Stimulated activated CD8-positive, alpha-beta memory T cell treated with anti-CD3 and anti-CD28 coated beads, Interleukin-7, amount 100 ng/mL, for 1 hour (primary cell): ENCODE measurements at places on chromosomes 1 and 21.
A peak's percentile ranks its signal among the peaks of the same experiment; 100 is the strongest.

DNA sequence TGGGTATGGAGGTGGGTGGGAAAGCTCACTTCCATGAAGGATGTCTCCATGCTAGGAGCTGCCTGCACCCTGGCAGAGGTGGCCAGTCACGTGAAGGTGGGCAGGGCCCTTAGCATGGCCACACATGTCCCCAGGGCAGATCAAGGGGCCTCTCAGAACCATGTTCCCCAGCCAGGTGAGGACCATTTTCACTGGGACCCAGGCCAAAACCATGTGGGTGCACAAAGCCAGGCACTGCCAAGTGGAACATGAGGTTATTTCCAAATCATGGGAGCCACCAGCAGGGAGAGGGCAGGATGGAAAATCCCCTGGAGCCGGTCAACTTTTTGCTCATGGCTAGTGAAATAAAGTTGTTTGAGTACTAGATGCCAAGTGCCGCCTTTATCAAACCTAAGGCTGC, 9.7 kb downstream of the ZNF692 start:
- DNase-seq, result no peak

DNA sequence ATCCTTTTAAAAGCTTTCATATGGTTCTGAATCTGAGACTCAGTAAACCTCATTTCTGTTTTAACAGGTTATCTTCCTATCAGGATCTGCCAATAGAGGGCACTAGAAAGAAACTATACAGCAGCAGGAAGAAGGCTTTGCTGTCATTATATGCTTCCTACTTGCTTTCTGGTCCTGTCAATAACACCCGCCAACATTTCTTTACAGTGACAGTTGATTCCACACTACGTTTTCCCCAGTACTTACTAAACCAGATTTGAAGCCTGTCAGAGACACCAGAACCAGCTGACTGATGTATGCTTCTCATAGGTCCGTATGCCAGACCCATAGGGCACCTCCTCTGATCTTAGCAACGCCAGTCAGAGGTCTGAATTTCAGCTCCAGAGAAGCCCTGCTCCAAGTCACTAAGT, 341.0 kb upstream of the NEGR1 start:
- no peak for DNase-seq

DNA sequence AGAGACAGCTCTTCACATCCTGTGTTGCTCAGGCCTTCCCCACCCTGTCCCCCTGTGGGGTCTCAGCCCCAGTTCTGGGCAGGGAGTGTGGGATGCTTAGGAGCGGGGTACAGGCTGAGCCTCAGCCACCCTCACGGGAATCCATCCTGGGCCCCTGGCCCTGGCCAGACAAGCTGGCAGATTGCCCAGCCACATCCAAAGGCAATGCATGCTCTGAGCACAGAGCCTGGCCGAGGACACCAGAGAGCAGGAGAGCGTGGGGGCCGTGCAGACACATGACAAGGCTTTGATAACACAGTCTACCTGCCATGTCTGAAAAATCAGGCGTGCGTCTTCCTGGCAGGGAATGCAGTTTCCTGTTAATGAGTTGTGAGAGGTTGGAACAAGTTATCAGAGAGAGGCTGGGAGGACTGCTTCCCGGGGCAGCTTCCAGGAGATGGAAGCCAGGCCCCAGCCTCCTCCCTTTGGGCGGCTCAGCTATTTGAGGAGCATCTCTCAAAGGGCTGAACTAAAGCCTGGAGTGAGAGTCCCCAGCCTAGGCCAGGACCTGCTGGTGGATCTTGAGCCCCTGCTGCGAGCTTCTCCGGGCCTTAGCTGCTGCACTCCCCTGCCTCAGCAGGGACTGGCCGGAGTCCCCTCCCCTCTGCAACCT, 72.2 kb upstream of the SELENON start:
- no peak for DNase-seq

DNA sequence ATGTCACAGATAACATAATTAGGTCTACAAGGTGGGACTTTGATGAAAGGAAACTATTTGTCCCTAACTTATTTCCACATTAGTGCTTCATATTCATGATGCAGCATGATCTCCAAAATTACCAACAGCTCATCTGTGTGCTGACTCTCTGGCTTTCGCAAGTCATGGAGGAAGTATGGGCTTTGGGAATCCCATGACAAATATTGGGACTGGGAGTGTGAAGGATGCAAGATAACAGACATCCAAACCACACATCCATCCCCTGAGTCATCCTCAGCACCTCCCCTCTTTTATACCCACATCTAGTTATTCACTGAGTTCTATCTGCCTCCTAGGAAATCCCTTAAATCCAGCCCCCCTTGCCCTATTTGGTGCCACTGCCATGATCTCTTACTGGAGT, 102.8 kb upstream of the COL24A1 start:
- DNase-seq, result no peak

- no peak for DNase-seq
Observed at GRCh38 chr1:46991083-46991923, 32.2 kb upstream of the CYP4X1 start.

GRCh38 chr1:2049718-2050431, at the start of gene PRKCZ:
Gene PRKCZ, plus strand, starts transcription at chr1:2050411. Its CDS starts 220 bp downstream, at chr1:2050631.
- peak; percentile 90 for DNase-seq

DNA sequence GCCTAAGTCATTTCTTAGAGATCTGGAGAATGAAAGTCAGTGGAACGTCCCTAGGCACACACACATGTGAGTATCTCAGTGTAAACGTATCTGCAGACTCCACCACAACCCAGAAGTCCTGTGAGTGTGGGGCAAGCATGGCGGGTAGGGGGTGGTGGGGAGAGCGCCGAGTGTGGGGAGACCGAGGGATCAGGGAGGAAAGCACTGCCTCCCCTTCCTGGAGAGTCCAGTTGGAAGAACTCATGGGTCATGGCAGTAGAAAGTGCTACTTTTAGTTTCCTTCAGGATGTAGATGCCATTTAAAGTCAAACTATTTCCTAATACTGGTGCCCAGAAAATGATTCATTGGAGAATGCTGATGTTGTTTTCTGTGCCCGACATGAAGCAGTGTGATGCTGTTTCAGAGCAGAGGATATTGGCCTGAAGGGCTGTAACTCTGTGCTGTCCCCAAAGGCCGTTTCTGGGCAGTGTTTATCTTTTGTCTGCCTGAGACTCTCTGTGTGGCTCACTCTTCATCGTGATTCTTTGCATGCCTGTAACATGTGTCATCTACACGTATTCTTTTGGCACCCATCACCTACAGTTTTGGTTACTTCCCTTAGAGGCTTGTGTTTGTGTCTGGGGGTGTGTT, 45.7 kb upstream of the TSPAN2 start:
- no peak for DNase-seq

DNA sequence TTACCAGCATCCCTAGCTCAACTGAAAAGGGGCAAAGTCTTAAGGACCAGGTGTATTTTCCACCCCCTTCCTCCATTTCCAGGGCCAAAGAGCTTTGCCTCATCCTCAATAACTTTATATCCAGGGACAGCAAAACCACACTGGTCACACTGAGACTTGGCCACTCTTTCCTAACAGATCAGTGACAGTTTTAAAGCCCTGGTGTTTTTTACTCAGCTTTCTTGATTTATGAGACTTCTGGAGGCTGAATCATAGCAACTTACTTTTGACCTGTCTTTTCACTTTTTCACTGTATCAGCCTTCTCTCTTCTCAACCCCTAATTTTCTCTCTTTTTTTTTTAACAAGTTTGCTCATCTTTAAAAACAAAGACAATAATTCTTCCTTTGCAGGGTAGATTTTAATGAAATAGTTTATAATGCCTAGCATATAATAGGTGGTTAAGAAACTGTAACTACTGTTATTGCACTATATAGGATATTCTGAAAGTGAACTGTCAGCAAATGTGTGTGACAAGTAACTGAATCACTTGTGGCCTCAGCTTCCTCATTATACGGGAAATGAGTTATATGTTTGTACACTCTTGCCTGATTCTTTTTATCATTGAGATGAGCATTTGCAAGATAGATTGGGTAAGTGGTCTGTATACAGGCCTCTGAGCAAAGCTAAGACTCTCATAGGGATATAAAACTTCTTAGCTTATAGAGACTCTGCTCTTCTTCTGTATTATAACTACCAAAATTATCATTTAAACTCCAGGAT, 19.7 kb upstream of the DYNLT5 start:
- DNase-seq, result no peak

DNA sequence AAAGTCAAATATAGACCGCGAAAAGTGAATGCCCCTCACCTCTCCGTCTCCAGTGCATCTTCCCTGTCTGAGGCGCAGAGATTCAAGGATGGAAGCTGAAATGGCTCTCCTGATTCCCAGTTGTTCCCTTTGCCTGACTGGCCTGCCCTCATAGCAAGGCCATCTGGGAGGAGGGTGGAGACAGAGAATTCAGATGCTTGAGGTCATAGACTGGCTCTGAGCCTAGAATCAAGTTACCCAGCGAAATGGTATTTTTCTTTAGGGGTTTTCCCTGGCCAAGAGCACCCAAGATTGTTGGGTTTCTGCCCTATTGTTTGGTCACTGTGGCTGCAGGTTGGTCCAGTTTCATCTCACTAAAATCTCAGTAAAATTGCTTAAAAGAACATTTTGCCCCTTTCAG, 7.2 kb downstream of the METTL13 start:
- no peak for DNase-seq

GRCh38 chr1:236854605-236854983, 59.5 kb downstream of the MTR start:
- DNase-seq, result no peak

DNA sequence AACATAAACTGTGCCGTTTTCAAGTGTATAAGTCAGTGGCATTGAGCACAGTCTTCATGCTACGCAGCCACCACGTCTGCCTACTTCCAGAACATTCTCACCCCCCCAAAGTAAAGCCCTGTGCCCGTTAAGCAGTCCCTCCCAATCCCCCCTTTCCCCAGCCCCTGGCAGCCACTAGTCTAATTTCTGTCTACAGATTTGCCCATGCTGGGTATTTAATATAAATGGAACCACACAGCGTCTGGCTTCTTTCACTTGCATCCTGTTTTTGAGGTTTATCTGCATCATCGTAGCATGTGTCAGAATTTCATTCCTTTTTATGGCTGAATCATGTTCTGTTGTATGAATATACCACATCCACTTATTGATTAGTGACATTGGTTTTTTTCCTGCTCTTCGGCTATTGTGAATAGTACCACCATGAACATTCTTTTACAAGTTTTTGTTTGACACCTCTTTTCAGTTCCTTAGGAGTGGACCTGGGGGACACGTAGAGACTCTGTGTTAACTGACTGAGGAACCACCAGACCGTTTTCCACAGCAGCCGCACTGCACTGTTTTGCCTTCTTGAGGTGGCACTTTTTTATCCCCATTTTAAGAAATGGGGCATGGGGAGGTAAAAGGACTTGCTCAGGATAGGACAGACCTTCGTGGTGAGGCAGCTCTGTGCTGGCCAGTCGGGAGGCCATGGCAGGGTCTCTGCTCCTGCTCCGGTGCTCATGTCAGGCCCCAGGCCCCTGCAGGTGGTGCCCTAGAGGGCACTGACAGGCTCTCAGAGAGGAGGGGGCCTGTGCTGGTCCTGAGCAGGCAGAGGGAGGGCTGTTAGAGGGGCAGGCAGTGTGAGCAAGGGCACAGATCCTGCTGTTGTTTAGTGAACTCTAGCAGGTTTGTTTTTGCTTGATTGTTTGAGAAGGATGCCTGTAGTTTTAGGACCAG, 123.8 kb downstream of the PCBP3 start:
- no peak for DNase-seq

DNA sequence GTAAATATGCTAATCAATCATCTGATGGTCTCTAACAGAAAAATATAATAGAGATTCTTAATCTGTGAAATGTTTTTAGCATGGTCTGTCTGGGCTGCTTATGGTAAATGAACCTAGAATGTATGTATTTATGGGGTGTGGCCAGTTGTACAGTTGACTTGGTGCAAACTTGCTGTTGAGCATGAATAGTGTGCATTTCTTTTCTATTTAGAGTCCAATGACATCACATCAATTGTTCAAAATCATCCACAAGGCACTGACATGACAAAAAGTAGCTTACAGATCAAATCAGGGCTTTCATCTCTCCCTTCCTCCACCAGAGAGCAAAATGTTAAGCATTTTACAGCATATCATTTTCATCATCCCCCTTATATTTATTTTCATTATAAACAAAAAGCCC, 1010.3 kb downstream of the KCNT2 start:
- DNase-seq, result no peak

DNA sequence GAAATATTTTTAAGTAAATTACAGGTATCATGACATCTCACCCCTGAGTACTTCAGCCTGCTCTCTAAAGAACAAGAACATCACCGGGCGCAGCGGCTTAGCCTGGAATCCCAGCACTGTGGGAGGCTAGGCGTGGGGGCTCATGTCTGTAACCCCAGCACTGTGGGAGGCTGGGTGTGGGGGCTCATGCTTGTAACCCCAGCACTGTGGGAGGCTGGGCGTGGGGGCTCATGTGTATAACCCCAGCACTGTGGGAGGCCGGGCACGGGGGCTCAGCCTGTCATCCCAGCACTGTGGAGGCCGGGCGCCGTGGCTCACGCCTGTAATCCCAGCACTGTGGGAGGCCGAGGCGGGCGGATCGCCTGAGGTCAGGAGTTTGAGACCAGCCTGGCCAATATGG, 7.7 kb upstream of the CDK11B start:
- no peak for DNase-seq

DNA sequence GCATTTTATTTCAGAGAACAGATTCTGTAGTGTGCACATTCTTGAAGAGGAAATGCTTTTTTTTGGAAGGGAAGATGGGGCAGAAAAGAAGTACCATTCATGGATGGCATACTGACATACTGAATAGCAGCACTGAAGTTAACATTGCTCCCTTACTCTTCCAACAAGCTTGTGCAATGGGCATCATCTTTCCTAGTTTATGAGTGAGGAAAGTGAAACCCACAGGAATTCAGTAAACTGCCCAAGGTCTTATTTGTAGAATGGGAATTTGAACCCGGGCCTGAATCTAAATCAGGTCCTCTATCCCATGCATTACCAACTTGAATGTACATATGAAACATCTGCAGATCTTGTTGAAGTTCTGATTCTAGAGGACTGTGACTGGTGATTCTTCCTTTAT, 215.7 kb upstream of the FGGY start:
- DNase-seq, result no peak

DNA sequence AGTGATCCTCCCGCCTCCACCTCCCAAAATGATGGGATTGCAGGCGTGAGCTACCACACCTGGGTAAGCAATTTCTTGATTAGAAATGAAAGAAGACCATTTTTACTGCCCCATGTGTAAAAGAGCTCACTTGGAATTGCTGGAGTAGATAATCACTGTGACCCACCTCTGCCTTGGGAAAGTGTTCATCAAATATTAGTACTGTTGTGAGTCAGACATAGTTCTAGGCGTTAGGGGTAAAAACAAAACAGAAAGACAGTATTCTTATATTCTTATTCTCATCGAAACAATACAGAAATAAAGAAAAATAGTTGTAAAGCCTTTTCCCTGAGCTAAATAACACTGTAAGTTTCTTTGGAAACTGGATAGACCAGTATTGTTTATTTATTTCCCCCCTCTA, 36.2 kb downstream of the CELF3 start:
- DNase-seq, result no peak

GRCh38 chr1:164518692-164519332, 40.2 kb upstream of the PBX1 start:
- DNase-seq, result no peak
